B cell (primary cell): ENCODE measurements at places on chromosomes 16 and 17.

DNA sequence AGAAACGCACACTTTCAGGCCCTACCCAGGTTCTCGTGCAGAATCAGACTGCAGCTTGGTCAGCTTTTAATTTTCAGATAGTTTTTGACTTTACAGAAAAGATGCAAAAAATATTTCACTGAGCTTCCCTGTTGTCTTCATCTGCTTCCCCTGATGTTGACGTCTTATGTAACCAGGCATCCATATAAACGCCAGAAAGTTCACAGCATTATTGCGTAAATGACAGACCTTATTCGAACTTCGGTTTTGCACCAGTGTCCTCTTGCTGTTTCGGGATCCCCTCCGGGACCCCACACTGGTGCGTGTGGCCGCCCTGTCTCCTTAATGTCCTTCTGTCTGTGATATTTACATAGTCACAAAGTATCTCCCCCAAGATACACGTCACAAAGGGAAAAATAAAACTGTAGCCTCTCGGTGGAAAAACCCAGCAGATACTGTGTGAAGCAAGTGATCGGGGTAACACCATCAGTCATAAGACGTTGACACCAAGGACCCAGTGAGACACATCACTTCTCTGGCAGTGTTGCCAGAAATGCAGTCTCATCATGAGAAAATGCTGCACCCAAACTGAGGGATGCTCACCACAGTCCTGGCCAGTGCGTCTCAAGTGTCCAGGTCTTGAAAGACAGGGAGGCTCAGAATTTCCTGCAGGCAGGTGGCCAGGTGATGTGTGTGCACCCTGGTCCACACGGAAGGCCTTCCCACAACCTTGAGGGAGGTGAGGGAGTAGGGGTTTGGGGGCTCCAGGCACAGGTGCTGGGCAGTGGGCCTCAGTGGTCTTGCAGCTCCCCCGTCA is 4.3 kb downstream of the BANP start:
- peak; percentile 32 for DNase-seq

GRCh38 chr16:82059983-82060421 is 24.9 kb downstream of the HSD17B2 start:
- no peak for DNase-seq

- no peak for DNase-seq
Observed at GRCh38 chr17:35730400-35731005, 936 bp upstream of the RASL10B start.

DNA sequence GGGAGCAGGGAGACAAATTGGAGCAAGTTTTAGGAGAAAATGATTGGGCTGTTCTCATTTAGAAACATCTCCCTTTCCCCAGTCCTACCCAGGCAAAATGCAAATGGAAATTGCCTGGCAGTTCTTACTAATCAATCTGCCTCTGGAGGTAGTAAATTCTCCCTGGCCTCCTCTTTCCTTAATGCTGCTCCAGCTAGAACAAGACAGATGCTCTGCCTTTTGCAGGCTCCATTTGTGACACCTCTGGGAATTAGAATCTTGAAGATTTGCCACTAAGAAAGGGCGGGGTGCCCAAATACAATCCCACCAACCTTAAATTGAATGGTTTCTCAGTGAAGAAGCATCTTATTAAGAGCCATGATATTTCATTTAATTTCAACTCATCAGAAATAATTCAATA is 377.7 kb upstream of the CDH11 start:
- DNase-seq = no peak

- DNase-seq = peak; percentile 56
Observed at GRCh38 chr17:28293994-28294393, 25.0 kb upstream of the TMEM97 start.

DNA sequence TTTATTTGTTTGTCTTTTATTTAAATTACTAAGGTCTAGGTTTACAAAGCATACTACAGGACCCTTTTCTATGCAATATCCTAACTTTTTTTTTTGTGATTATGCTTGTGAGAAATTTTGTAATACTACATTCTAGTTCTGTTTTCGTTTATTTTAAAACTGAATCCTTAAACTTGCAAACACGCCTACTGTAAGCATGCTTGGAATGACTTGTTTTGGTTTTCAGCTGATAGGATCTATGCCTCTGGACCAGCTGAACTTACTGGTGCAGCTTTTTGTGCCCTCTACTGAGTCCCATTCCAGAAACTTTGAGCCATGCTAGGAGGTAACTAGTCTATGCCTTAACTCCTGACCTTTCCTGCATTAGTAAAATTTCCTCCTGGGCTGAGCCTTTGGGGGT is 6.0 kb downstream of the PDP2 start:
- DNase-seq = no peak

DNA sequence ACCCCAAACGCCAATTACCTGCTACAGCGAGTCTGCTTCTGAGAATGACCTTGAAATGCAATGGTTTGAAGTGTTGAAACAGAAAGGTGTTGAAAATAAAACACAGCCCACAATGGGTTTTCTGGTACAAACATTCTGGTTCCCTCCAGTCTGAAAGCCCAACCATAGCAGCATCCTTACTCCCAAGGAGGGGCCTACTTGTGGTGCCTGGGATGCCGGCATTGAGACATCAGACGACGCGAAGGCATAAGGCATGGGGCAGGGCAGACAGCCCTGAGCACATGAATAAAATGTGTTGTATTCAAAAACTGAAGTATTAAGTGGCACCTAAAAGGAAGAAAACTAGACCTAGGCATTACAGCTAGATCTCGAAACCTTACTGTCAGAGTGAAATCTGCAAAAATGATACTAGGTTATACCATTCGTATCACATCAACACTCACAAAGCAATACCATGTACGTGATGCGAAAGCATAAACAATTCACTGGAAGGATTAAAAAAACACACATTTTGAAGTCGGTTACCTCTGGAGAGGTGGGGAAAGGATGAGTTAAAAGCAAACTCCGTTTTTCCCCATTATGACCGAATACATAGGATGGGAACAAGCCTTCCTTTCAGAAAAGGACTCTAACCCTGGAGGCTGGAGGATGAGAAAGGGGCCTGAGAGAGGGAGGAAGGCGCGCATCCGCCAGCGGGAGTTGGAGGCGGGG is 702 bp downstream of the NUDT21 start:
- no peak for DNase-seq

DNA sequence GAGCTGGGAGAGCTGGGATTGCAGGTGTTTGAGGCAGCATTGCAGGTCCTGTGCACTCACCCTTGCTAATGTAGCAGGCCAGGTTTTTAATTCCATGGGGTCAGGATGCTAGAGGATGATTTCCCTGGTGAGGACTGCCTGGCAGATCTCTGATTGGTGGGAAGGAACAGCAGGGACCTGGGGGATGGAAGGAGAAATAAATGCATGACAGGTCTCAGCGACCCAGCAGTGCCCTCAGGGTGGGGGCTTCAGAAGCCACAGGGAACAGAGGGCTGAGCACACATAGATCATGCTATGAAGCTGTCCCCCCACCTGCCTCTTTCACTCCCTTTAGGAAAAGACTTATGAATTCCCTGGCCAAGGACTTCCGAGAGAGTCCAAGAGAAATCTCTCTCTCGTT is 255.5 kb upstream of the N4BP1 start:
- no peak for DNase-seq

GRCh38 chr17:4503283-4504025 is 4.8 kb downstream of the SPNS2 start:
- DNase-seq = no peak

DNA sequence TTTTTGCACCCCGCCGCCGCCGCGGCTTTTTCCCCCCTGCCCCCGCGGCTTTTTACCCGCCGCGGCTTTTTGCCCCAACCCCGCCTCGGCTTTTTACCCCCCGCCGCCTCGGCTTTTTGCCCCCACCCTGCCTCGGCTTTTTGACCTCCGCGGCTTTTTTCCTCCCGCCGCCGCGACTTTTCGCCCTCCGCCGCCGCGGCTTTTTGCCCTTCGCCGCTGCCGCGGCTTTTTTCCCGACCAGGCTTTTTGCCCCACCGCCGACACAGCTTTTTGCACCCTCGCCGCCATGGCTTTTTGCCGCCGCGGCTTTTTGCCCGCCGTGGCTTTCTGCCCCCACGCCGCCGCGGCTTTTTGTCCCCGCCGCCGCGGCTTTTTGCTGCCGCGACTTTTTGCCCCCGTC is 137.0 kb upstream of the TP53TG3D start:
- peak; percentile 32 for DNase-seq

- DNase-seq = no peak
Observed at GRCh38 chr17:19565817-19566575, 32.3 kb downstream of the SLC47A1 start.

DNA sequence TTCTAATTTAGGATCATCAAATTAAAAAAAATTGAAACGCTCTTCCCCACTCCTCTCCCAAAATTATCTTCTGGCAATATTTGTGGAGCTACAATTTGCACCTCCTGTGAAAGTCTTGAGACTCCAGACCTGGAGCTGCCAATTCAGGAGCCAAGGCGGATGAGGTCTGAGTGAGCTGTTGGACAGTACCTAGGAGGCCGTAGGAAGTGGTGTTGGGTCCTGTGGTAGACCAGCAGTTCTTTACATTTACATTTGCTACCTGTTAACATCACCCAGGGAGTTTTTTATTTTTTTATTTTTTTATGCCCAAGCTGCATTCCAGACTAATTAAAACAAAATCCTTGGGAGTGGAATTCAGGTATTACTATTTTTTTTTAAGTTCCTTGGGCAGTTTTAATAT is 271.0 kb downstream of the PHKB start:
- no peak for DNase-seq

DNA sequence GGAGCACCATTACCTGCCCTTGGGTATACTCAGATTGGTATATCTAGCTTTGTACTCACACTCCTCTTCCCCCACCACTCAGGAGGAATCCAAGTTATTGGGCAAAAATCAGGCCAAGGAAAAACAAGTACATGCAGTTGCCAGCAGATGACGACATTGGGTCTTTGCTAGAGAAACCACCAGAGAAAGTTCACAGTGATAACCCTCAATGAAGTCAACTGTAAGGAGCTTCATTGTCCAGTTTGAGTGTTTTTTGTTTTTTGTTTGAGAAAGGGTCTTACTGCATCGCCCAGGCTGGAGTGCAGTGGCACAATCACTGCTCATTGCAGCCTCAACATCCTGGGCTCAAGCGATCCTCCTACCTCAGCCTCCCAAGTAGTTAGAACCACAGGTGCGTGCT is 34.6 kb upstream of the TOX3 start:
- no peak for DNase-seq

- DNase-seq = no peak
Observed at GRCh38 chr17:28544402-28545140, 7.9 kb downstream of the UNC119 start.

DNA sequence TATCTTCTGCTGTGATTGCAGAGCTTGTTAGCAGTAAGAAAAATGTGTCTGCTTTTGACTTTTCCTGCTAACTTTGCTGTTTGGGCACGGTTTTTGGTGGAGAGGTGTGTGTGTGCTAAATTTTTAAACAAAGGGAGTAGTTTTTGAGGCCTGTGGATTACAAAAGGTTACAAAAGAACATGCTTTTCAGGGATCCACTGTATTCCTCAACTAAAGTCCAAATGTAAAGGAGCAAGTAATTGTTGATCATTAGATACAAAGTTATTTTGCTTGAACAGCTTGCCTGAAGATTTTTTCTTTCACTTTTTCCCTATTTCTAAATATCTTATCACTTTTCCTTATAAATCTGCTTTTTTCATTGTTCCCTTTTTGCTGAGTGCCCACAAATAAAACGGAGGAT is 2.0 kb downstream of the KPNB1 start:
- no peak for DNase-seq

DNA sequence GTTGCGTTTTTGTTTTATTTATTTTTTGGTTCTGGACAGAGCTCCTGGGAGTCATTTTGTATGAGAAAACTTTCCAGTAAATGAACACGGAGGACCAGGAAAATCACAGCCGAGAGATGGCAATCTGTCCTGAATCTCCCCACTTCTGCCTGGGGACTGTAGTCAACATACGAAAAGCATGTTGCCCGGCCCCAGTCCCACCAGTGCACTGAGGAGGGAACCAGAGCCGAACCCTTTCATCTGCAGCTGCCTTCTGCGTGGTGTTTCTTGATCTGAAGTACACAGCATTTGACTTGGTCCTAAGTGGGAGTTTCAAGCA is 18.9 kb downstream of the SNX11 start:
- no peak for DNase-seq

DNA sequence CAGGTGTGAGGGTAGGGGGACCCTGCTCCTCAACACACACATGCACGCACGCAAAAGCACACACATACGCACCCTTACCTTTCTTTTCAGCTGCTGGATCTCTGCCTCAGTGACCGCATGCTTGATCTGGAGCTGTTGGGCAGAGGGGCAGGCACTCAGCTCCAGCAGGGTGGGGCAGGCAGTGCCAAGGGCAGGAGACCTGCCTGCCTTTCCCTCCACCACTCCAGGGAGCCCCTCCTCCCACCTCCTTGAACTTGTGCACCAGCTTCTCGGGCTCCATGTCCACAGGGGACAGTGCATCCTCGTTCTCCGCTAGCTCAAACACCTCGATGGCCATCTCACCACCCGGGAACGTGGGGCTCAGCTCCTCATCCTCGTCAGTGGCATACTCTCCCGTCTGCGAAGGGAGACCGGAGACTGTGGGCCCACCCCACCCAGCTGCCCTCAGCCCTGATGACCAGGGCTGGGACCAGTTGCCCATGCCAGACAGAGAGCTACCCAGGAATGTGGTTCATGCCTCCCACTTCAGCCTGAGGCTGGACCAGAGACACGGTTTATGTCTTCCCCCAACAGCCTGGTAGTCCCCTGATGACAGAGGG is 9.3 kb upstream of the SAMD14 start:
- no peak for DNase-seq

GRCh38 chr17:32795339-32795979 is 81.5 kb downstream of the MYO1D start:
- no peak for DNase-seq

DNA sequence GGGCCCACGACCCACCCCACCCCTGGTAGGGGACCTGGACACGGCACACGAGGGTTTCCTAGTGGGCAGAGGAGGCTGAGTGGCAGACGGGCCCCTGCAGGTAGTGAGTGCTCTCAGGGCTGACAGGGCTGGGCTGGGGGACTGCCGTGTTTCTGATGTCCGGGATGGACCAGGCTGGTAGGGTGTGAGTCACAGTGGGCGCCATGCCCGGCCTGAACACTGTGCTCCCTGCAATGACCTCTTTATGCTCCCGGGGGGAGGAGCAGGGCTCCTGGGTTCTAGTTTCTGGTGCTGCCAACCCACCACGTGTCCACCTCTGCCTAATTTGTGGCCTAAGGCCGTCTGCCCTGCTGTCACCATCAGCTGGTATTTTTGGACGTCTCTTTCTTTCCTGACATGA is 26.3 kb downstream of the ARHGAP23 start:
- no peak for DNase-seq

GRCh38 chr16:9159839-9160550 is 68.6 kb downstream of the HAPSTR1 start:
- DNase-seq = peak; percentile 22

- DNase-seq = no peak
Observed at GRCh38 chr16:56413381-56413780, 12.0 kb downstream of the AMFR start.

- DNase-seq = no peak
Observed at GRCh38 chr16:88310796-88311605, 71.8 kb upstream of the ZNF469 start.

GRCh38 chr16:888901-889570 is 81.7 kb downstream of the LMF1 start:
- DNase-seq = no peak

- DNase-seq = no peak
Observed at GRCh38 chr16:87976665-87977064, 25.4 kb downstream of the BANP start.
